ENCODE measurements at places on chromosomes 7 and 10. TPM values are rescaled to one million over a fixed set of nuclear protein-coding genes. Genes with fewer than 3 reads are reported as not detected.

Gene GRM8
- not detected for total RNA-seq

GRCh38 chr10:6141296-6142151, 52.7 kb downstream of the RBM17 start:
- no peak for DNase-seq

DNA sequence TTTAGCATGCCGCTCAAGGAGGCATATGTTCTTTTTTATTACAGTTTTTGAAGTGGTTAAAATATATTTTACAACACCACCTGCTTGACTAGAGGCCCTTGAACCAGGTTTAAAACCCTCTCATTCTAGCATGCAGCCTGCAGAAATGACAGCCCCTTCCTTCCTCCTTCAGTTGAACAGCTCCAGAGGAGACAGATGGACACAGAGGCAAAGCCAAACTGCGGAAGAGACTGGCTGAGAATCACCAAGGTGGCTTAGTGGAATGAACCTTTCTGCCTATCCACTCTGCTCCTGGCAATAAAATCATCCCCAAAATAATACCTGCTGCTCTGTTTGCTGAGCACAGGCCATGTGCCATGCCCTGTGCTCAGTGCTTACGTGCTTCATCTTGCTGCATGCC, 23.9 kb upstream of the PLPP4 start:
- no peak for DNase-seq

GRCh38 chr10:36349445-36350078, 707.5 kb upstream of the FZD8 start:
- DNase-seq, result peak; percentile 97

DNA sequence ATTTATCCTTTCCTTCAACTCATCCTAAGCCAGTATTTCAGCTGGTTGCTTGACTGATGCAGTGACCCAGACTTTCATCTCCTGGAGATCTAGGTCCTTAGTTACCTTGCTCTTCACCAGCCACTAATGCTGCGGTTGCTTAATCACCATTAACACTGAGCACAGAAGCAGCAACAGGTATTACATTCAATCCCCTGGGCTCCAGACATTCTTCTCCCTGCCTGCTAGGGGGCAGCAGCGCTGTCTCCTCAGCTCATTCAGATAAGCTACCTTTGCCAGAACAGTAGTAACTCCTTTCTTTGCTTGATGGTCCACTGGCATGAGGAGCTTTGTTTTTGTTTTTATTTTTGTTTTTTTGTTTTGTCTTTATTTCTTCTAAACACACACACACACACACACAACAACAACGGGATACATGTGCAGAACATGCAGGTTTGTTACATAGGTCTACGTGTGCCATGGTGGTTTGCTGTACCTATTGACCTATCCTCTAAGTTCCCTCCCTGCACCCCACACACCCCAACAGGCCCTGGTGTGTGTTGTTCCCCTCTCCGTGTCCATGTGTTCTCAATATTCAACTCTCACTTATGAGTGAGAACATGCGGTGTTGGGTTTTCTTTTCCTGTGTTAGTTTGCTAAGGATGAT, 1043.2 kb upstream of the C7orf33 start:
- peak; percentile 11 for DNase-seq

Gene KAZALD1
- 0.32 TPM for total RNA-seq

Gene TAS2R41
- total RNA-seq, result not detected

GRCh38 chr10:73872190-73872710, 2.1 kb downstream of the CAMK2G start:
- DNase-seq, result no peak

DNA sequence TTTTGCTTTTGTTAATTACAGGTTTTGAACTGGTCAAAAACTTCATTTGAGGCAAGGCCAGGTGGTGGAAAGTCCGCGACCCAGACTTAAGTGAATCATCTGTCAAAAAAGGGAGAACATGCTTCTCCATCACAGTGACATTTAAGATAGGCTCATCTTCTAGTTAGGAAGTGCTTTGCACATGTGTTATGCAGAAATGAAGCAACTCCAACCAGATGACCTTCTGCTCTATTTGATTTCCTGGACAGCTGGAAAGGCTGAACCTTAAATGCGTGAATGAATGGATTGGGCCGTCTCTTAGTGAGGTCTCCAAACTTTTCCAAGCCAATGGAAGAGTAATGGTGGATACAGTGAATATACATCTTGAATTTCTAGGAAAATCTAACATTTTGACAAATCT, 101.6 kb upstream of the FAM13C start:
- DNase-seq, result no peak

Gene FAM237B
- not detected for total RNA-seq

Gene ALOX5
- not detected for total RNA-seq

DNA sequence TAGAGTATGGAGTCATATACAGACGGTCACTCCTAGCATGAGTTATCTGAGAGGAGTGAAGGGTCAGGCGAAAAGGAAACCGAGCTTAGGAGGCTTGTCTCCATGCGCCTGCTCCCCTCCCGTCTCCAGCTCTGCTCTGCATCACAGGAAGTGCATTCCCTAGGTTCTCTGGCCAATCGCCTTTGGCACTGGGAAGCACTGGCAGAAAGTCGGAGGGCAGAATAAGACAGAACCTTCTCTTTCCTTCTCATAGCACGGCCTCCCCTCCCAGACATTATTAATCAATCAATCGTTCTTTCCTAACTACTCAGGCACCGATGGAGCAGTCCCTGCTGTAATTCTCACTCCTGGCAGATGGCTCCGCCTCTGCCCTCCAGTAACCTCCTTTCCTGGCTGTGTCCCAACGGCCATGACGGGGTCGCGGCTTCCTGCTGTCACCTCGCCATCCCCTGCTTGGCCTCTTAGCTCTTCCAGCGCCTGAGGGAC, 177.1 kb downstream of the FRMD4A start:
- no peak for DNase-seq

GRCh38 chr10:75679536-75679935, 248.1 kb downstream of the LRMDA start:
- DNase-seq, result no peak

DNA sequence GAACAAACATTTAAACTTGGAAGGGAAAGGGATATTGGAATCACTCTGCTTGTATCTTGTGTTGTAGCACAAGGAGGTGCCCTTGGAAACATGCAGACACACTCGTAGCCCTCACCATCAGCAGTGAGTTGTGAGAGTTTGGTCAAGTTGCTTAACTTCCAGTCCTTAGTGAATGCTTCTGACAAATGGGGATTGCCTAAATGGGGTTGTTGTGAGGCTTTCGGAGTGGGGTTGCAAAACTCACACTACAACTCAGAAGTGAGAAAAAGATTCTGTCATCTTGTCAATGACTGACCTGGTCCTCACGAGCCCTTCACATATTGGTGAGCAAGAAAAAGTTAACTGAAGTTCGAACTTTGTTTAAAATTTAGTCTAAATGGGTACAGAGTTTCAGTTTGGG, 29.0 kb upstream of the GSDME start:
- no peak for DNase-seq

Gene GJD4
- not detected for total RNA-seq

- peak; percentile 67 for DNase-seq
Observed at GRCh38 chr10:16843252-16843870, 26.1 kb upstream of the RSU1 start.

DNA sequence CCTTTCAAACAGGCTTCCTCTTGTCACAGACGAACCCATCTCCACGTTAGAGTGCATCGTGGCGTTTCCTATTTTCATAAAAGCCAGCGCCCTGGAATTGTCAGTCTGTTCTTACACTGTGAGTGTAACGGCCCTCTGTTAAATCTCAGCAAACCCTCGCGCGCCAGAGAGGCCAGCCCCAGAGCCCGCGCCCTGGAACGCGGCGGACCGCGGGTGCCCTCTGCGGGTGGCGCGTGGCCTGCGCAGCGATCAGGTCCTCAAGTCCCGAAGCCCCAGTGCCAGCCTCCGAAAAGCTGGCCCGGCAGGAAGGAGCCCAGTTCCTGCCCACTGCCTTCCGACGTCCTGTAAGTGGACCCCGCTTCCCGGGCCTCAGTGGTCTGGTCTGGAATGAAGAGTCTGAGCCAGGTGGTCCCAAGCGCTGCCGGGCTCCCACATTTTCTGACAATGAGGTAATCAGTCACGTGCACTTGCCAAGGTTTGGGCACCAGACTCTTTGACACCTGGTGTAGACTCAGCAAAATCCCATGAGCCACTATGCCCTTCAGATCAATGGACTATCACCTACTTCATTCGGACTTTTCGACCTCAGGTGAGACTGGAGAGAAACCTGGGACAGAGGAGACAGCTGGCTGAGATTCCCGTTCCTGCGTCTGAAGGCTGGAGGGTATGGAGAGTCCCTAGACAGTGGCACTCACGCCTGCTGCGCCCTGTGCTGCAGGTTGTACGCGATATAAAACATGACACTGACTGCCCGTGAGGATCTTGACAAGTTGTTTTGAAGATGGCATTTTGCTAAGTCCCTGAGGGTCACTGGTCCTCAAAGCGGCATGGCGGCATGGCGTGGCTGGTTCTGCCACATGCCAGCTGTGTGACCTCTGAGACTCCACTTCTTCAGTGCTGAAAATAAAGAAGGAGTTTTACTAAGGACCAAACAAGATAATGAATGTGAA, 109.4 kb upstream of the LANCL2 start:
- DNase-seq, result peak; percentile 40

- DNase-seq, result no peak
Observed at GRCh38 chr7:108130261-108130660, at the start of gene LAMB4. LAMB4 (minus strand) TSS chr7:108130361; CDS start chr7:108123164, 7,197 bp downstream.

DNA sequence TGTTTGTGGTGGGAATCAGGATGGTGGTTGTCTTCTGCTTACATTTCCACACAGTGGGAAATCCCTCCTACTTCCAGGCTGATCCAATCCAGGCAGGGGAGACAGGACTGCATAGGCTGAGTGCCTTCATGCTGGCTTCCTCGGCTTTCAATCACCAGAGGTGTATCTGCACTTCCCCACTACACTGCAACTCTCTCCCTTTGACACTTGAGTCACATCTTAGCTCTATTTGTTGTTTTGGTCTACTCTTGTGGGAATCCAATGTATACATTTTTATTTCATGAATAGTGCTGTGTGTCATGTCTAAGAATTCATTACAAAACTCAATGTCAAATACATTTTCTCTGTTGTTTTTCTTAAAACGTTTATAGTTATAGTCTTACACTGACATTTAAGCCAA, 735.6 kb downstream of the XPNPEP1 start:
- no peak for DNase-seq
